ENCODE measurements at places on chromosomes 6 and 20.

DNA sequence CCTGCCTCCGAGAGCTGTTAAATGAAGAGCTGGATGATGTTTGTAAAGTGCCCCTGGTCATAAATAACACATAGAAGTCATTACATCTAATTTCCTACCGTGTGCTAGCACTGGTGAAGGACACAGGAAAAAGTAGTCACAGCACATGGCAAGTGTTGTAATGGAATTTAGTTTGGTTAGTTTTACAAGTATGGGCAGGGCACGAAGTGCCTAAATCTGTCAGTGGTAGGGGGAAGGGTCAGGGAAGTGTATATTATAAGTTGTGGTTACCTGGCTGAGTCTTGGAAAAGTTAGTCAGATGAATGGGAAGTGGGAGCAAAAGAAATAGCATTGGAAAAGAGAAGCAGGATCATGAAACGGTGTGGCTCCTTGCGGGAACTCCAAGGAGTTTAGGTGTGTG, 1.6 kb downstream of the RIPPLY2 start:
- DNase-seq = no peak

GRCh38 chr6:10309457-10310329, 105.2 kb downstream of the TFAP2A start:
- DNase-seq = no peak

DNA sequence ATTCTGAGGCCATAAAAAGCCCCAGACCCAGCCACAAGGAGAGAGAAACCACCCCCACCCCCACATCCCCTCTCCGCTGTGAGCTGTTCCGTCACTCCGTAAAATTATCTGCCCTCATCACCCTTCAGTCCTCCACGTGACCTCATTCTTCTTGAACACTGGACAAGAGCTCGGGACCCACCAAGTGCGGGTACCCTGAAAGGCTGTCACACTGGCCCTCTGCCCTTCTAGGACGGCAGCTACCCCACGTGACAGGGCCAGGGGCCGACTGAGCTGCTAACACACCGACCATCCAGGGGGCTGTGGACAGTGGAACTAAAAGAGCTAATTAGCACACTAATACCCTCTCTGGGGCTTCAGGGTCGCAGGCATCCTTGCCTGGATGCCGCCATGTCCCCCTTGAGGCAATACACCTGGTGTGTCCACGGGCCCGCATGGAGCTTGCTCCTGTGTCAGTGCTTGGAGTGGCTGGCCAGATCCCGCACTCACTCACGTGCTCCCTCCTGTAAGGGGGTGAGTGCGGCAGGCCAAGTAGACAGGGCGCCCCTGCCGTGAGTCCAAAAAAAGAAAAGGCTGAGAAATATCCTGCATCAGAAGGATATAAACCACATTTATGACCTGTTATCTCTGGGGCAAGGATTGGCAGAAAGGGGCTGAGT, 29.2 kb upstream of the AHCY start:
- DNase-seq = no peak

DNA sequence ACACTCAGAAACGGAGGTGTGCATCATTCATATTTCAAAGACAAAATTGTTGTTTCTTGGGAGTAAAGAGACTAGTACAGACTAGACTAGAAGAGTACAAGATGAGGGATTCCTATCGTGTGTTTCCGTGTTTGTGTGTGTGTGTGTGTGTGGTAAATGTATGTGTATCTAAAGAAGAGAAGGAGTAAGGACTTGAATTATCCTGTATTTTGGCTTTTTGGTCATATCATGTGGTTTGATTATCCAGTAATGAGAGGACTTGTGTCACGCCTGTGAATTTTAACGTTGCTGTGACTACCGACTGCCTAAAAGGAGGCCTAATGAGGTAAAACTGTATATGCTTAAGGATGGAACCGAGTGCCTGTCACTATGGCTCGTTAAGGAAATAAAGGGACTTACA, 44.4 kb upstream of the MAP7 start:
- no peak for DNase-seq

DNA sequence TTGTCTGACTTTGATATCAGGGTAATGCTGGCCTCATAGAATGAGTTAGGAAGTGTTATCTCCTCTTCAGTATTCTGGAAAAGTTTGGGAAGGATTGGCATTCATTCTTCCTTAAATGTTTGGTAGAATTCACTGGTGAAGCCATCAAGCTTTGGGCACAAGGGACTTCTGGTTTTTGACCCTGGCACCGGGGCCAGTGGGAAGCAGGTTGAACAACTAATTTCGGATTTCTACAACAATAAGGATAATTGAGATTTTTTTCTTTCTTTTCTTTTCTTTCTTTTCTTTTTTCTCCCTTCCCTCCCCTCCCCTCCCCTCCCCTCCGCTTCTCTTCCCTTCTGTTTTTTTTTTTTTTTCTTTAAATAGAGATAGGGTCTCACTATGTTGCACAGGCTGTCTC, 70.4 kb downstream of the EFCAB8 start:
- no peak for DNase-seq

DNA sequence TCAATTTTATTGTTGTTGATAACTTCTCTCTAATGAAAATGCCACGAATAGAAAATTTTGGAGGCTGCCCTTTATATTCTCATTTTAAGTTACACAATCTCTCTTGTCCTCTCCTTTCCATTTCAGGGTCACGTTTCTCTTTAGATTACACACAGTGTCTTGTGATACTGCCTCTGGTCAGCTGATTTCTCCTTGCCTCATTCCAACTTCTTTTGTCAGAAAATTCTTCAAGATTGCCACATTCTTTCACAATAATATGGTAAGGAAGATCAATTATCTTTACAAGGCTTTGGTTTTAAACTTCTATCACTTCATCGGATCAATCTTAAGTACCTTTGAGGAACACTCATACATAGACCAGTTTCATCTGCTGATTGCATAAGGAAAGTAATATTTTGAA, 370.3 kb downstream of the RFPL4B start:
- no peak for DNase-seq

- peak; percentile 48 for DNase-seq
Observed at GRCh38 chr6:6007366-6008088, 802 bp upstream of the NRN1 start.

All from activated CD4-positive, alpha-beta T cell treated with anti-CD3 and anti-CD28 coated beads, Interleukin-2, amount 10 ng/mL, durations not matched to agents 7 days and 5 days (primary cell).